Breast epithelium (tissue), 4 donors: ENCODE measurements at places on chromosomes 4 and X. TPM values are rescaled to one million over a fixed set of nuclear protein-coding genes. Genes with fewer than 3 reads are reported as not detected.

The COL4A6 gene
- 13.9 TPM for total RNA-seq

The NWD2 gene
- 0.48 TPM for total RNA-seq

The SAGE1 gene
- total RNA-seq: not detected

The ADGRL3 gene
- total RNA-seq: 4.2 TPM
